ENCODE measurements at places on chromosomes 5 and 9.

- no peak for DNase-seq
Measured at GRCh38 chr9:119156354-119156753, 212.9 kb downstream of the BRINP1 start.

DNA sequence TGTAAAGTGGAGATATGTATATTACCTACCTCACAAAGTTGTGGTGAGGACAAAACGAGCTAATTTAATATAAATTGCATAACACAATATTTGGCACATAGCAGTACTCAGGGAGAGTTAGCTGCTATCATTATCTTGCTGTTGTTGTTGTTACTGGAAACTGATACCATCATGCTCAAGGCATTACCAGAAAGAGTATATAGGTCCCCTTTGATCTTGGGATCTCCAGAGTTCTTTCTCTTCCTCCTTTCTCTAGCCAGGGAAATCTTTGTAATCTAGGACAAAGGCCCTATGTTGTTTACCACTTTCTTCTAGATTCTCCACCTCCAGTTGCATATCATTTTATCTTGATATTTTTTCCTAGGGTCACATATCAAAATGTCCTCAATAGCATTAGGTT, 114.8 kb upstream of the RASA1 start:
- no peak for DNase-seq

DNA sequence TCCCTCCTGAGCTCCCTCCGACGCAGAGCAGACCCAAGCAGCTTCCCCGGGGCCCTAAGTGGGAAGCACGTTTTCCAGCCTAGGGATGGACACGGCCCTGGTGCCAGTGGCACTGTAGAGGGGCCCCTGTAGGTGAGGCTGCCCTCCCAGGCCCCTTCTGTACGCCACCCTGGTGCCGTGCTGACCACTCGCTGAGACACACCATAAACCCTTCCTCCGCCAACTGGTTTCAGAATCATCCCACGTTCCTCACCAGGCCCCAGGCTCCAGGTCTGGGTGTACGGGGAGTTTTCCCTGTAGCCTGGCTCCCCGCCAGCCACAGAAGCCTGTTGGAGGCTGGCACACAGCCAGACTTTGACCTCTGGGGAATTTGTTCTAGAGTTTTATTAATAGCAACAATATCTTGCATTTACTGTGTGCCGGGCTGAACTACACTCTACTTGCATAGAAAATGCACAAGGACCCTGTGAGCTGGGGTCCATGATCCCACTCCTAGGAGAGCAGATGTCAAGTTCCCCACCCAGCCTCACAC, 18.2 kb upstream of the WDR38 start:
- no peak for DNase-seq

GRCh38 chr5:99437986-99438385, 509.2 kb upstream of the CHD1 start:
- no peak for DNase-seq

DNA sequence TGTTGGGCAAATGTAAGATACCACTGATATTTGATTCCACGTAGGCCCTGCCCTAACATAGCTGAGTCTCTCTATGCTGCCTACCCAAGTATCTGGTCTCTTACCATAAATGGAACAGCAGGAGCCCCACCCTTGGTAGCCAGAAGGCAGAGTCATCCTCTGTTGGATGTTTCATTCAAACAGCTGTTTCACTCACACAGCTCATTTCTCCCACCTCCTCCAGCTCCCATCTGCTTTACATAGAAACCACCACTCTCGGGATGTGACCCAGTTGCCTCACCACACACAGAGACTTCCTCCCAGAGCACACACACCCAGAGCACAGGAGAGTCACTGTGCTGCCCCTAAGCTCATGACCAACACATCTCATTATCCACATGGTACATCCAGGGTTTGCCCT, 165.3 kb downstream of the TMEM167A start:
- DNase-seq = no peak

DNA sequence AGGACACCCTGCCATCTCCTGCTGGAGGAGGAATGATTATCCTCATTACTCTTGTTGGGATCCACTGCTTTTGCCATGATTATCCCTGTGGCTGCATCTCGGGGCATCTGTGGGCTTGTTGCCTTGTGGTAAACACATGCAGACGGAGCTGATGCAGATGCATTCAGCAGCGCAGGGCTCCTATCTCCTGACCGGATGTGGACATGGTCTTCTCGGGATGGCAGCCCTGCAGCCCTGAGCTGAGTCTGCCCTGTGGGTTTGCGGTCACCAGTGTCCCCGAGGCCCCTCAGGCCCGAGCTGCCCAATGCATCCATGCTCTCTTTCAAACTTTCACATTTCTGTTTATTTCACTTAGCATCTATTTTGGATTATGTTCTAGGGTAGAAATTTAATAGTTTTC, 250.4 kb upstream of the IRX1 start:
- no peak for DNase-seq

DNA sequence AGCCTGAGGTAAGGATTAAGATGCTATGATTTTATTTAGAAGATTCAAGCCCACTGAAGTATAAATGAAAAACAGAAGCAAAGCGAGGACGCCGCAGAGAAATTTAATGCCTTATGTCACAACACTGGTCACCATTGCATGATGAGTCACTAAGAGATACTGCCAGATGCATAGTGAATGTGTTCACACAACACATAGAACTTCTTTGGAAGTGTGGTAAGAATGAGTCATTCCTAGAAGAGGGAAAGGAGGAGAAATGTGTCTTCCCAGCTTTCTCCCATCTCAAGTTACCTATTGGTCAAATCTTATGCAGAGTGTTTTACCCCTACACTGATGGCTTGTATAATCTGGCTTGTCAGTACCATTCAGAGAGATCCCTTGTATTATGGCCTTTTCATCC, 465.3 kb upstream of the ARRDC3 start:
- DNase-seq = no peak

DNA sequence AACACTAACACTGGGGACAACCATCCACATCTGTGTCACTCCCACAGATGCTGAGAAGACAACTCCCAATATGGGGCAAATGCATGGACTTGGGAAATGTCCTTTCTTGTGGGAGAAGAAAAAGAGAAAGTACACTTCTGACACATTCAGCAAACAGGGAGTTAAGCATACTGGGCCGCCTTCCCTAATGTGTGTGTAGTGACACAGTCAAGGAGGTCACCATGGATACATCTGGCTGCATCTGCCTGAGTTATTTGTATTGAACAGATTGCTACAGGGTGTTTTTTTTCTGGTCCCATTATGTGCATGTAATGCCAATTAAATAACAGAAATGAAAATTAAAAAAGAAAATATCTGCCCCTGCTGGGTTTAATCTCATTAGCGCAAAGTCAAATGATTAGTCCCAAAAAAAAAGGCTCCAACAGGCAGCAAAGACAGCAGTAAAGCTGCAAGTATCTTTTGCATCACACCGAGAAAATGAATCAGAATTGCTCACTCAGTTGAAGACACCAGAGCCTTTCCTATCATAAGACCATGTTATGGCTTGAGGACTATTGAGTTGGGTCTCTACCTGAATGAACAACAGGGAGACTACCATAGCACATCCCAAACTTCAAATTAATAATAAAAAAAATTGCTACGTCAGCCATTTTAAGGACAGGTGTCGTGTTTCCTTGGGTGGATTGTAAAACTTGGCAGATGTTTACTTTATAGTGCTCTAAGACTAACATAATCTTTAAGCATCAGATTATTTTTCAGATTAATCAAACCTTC, 395.9 kb downstream of the DTWD2 start:
- DNase-seq = no peak

DNA sequence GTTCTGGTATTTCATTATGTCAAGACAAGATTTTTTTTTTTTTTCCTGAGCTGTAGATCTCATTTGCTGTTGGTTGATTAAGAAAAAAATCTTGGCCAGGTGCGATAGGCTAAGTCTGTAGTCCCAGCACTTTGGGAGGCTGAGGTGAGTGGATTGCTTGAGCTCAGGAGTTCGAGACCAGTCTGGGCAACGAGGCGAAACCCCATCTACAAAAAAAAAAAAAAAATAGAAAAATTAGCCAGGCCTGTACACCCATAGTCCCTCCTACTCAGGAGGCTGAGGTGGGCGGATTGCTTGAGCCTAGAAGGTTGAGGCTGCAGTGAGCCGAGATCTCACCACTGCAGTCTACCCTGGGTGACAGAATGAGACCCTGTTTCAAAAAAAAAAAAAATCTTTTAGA, 12.2 kb downstream of the CDC42SE2 start:
- no peak for DNase-seq

GRCh38 chr9:68749579-68750159, 44.6 kb downstream of the PIP5K1B start:
- no peak for DNase-seq

GRCh38 chr9:35074791-35075190, 2.4 kb upstream of the VCP start:
- no peak for DNase-seq

DNA sequence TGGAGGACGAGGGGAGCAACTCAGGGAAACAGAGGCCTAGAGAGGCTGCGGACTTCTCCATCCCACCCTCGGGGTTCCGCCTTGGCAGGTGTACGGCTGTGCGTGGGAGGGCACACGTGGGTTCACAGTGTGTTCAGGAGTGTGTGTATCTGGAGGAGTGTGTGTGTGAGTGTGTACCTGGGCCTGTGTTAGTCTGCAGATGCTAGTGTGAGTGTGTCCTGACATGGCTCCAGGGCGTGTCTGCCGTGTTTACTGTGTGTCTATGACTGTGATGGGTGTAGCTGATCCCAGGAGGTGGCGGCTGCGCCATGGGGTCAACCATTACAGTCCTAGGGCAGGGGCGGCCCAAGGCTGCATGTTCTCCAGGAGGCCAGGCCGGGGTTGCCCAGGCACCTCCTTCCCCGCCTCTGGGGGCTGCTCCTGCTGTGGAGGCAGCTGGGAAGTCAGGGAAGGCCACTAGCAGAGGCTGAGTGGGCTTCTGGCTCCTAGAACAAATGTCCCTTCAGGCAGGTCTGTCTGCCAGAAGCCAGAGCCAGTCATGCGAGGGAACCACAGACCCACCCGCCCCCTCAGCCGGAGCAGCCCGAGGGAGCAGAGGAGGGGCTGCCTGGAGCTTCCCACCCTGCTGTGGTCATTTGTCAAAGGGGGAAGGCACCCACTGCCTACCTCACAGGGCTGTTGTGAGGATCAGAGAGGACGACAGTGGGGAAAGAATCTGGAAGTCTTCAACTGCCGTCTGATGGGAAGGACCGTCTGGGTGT, 21.4 kb downstream of the CRB2 start:
- no peak for DNase-seq

DNA sequence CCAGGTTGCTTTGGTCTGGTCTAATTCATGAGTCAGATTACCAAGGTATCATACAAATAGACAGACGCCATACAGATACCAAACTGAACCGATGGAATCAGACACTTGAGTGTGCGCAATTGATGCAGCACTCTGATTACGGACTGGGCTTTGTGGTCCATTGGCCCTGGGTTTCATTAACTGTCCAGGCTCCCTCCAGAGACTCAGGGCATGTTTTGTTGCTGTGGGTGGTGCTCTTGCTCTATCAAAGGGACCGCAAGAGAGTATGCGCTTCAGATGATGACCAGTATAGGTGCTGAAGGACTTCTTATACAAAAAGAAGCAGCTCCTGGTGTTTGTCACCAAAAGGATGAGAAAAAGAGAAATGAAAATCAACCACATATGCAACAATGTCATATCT, 36.9 kb upstream of the ANKRD55 start:
- DNase-seq = no peak

GRCh38 chr5:134463991-134464760, 52.5 kb upstream of the CDKN2AIPNL start:
- no peak for DNase-seq

GRCh38 chr5:109396965-109397364, 12.8 kb downstream of the PJA2 start:
- DNase-seq = no peak

DNA sequence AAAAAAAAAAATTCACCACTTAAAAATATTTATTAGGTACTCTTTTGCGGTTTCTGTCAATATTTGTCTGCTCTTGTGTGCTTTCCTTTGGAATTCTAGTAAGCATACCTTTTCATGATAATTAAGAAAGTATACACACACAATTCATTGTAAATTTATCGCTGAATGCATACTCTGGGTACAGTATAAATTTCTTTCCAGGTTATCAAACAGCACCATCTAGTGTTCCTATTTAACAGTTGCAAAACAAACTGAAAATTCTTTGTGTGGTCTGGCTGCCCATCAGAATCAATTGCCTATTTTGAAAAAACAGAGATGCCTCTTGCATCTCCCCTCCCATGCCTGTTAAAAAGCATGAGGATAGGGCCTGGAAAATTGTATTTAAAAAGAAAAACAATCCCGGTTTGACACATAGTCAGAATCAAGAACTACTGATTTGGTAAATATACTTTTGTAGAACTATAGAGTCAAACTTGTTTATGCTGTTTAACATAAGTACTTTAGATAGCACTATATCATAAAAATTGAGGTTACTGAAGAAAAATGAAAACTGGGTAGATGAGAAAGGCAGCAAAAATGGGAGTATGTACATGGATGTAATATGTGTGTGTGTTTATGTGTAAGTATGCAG, 16.2 kb downstream of the PGGT1B start:
- no peak for DNase-seq

- DNase-seq = no peak
Measured at GRCh38 chr5:95884017-95884325, 61.4 kb upstream of the GLRX start.

DNA sequence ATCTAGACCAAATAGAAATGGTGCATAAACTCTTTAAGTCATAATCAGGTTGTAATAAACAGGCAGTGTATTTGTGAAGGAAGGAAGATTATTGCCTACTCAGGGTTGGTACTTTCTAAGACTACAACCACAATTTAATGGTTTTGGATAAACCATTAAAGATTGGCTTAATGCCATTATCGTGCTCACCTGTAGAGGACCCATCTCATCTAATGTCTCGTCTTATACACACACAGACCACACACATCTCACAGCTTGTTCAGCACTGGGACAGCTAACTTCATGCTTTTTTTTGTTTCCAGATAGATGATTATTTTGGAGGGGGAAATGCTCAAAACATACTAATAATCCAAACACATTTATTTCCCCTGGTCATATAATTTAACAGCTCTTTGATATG, 175.7 kb upstream of the SLC12A2 start:
- no peak for DNase-seq
